Endodermal cell (in vitro differentiated cells): ENCODE measurements at places on chromosomes 12 and 14. TPM values are rescaled to one million over a fixed set of nuclear protein-coding genes. Genes with fewer than 3 reads are reported as not detected.
A peak's percentile ranks its signal among the peaks of the same experiment; 100 is the strongest.

DNA sequence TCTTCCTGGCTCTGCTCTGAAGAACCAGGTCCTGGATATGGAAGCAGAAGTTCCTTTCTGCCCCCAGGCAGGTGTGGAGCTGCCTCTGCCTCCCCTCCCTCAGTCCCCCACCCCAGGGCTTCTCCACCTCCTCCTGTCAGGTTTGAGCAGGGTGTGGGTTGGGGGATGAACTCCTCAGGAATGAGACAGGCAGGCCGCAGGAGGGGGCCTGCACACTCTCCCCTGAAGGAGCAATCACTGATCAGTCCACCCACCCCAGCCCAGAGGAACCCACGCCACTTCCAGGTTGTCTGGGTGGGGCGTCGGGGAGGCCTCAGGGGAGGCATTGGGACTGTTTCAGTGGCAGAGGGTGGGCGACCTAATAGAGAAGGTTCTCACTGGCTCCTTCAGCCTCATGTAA lies 26.6 kb downstream of the FAIM2 start:
- no peak overlapping the region for H3K27ac ChIP-seq
- H3K4me1 ChIP-seq, result peaks cover 7% of the 10 kb centered on the region
- H3K4me3 ChIP-seq, result no peak overlapping the region
- no peaks in the 10 kb centered on the region for H3K36me3 ChIP-seq

GRCh38 chr12:132649226-132649945 lies 30.8 kb downstream of the P2RX2 start:
- H3K27me3 ChIP-seq, result no peaks in the 10 kb centered on the region
- H3K27ac ChIP-seq, result no peak overlapping the region
- H3K4me3 ChIP-seq, result no peak overlapping the region
- H3K36me3 ChIP-seq, result peaks cover 85% of the 10 kb centered on the region
- no peaks in the 10 kb centered on the region for H3K4me1 ChIP-seq

- H3K27ac ChIP-seq, result no peak overlapping the region
- H3K4me3 ChIP-seq, result no peak overlapping the region
- no peaks in the 10 kb centered on the region for H3K27me3 ChIP-seq
- H3K36me3 ChIP-seq, result no peaks in the 10 kb centered on the region
- peaks cover 17% of the 10 kb centered on the region for H3K4me1 ChIP-seq
Measured at GRCh38 chr12:69168828-69169227, 70.5 kb upstream of the CPSF6 start.

DNA sequence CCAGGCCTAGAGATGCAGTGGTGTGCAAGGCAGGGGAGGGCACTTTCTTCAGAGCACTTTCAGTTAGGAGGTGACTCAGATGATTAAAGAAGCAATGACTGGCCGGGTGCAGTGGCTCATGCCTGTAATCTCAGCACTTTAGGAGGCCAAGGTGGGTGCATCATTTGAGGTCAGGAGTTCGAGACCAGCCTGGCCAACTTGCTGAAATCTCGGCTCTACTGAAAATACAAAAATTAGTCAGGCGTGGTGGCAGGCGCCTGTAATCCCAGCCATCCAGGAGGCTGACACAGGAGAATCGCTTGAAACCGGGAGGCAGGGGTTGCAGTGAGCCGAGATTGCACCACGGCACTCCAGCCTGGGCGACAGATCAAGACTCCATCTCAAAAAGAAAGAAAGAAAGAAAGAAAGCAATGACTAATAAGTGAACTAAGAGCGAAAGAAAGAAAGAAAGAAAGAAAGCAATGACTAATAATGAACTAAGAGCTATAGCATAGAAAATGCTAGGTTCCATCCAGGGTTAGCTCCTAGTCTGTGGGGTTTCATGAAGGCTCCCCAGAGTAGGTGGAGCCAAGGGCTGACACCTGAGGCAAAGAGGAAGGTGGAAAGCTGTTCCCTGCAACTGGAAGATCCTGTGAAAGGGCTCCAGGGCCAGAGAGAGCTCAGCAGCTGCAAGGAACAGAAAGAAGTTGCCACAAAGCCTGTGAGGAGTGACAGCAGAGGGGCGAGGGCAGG lies 334.5 kb downstream of the CACNA1C start:
- H3K4me1 ChIP-seq, result peaks cover 9% of the 10 kb centered on the region
- H3K4me3 ChIP-seq, result no peak overlapping the region

DNA sequence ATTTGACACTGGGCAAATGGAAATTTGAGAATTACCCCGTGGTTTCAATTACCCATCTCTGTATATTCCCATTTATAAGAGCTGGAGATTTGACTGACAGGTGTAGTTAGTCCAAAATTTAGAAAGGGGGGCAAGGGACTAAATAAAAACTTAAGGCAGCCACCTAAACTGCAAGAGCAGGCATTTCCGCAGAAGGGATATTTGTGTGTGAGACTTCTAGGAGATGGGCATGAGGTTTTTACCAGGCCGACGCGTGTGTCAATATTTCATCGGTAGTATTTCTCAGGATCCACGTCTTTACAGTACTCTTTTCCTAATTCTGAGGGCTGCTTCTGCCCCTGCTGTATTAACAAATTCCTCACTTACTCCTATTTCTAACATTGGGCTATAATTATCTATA lies 1.4 kb downstream of the FAR2 start:
- peaks cover 5% of the 10 kb centered on the region for H3K4me1 ChIP-seq
- peak overlapping the region; percentile 81 for H3K4me3 ChIP-seq
- no peak for DNase-seq

DNA sequence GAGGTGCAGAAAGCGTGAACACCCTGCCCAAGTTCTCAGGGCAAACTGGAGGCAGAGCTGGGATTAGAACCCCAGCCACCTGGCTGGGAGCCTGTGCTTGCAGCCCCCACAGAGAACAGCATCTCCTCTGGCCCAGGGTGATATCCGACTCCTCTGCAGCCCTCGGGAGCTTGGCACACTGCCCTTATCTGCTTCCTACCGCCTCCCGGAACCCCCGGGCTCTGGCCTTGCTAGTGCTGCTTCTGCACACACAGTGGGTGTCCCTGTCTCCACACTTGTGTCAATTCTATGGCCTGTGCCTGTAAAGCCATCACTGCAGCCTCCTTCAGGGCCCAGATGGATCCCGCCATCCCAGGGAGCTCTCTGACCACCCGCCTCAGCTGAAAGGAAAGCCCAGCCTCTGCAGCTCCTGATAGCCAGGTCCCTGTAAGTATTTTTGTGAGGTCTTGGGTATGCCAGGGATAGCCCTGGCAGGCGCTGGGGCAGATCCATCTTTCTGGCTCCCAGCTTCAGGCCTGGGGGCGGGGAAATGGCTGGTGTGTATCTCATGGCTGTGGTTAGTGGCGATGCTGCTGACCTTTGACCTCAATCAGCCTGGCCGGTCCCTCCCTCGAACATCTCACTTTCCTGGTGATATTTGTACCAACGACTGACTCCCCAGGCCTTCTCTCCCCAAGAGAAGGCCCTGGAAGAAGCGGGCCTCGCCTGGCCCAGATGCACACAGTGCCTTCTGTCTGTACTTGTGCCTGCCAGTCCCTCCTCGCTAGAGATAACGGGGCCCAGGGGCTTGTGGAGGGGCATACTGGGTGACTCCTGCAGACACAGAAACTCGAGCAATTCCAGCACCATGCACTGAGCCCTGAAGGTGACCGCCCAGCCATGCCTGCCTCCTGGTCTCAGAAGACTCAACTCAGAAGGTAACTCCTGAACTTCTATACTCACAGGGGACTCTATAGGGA lies 183.8 kb downstream of the CALM1 start:
- no peak overlapping the region for H3K4me3 ChIP-seq
- no peaks in the 10 kb centered on the region for H3K4me1 ChIP-seq
- H3K36me3 ChIP-seq, result peaks cover 5% of the 10 kb centered on the region

DNA sequence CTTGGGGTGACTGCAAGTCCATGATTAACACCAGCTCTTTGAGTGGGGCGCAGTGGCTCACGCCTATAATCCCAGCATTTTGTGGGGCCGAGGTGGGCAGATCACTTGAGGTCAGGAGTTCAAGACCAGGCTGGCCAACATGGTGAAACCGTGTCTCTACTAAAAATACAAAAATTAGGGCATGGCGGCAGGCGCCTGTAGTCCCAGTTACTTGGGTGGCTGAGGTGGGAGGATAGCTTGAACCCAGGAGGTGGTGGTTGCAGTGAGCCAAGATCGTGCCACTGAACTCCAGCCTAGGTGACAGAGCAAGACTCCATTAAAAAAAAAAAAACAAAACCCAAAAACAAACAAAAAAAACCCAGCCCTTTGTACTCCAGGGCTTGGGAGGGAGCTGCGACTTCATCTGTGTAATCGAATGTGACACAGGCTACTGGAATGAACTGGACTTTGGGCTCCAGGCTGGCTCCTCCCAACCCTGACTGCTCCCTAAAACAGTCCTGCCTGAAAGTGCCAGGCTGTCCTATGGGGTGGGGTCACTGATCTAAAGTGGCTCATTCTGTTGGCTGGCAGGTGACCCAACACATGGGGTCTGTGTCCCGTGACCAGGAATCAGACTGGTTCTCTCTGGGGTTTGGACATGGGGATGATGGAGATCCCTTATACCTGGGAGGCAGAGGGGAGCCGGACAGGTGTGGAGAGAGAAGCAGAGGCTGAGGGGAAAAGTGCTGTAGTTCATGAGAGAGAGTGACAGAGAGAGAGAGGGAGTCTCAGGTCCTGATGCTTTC lies 9.3 kb upstream of the C12orf43 start:
- H3K4me3 ChIP-seq, result peak overlapping the region; percentile 51
- peaks cover 6% of the 10 kb centered on the region for H3K4me1 ChIP-seq
- no peaks in the 10 kb centered on the region for H3K27me3 ChIP-seq
- DNase-seq, result no peak
- no peaks in the 10 kb centered on the region for H3K36me3 ChIP-seq

- H3K27ac ChIP-seq, result no peak overlapping the region
- H3K4me1 ChIP-seq, result no peaks in the 10 kb centered on the region
- H3K4me3 ChIP-seq, result no peak overlapping the region
- no peak for DNase-seq
- H3K27me3 ChIP-seq, result no peaks in the 10 kb centered on the region
Measured at GRCh38 chr14:31659278-31659677, 98.1 kb downstream of the NUBPL start.

DNA sequence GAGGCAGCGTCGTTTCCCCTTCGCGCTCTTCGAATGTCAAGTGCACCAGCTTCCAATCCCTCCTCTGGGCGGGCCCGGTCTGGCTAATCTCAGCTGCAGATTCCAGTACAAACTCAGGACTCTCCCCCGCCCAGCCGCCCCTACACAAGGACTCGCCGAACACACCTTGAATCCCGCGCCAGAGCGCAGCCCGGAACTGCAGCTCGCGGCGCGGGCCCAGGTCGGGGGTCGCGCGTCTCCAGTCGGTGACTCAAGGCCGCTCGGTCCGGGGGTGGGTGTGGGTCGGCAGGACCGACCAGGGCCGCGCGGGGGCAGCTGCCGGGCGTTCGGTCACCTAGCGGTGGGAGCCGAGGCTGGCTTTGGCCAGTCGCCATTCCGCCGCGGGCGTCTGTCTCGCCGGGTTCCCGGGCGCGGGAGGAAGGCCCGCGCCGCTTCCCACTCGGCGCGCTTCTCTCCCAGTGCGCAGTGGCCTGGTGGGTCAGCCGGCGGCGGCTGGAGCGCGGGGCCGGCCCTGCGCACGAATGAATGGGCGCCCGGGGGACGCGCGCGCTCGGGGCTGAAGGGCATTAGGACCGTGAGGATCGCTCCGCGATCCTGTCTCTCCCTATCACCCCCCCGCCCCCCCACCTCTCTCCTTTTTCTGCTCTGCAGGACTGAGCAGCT lies at the start of gene GALNT16:
Gene GALNT16, plus strand, starts transcription at position 632 of the 663 bp plus-strand sequence. CDS start 133 bp downstream, outside the sequence.
- peaks cover 25% of the 10 kb centered on the region for H3K27me3 ChIP-seq
- peak; percentile 87 for DNase-seq
- H3K27ac ChIP-seq, result peak within 1 kb of the TSS; percentile 80
- H3K4me1 ChIP-seq, result peaks cover 11% of the 10 kb centered on the region
- H3K36me3 ChIP-seq, result no peaks in the 10 kb centered on the region

- peaks cover 5% of the 10 kb centered on the region for H3K36me3 ChIP-seq
- H3K4me3 ChIP-seq, result no peak overlapping the region
- DNase-seq, result no peak
Measured at GRCh38 chr12:12210983-12211382, 55.9 kb downstream of the LRP6 start.

DNA sequence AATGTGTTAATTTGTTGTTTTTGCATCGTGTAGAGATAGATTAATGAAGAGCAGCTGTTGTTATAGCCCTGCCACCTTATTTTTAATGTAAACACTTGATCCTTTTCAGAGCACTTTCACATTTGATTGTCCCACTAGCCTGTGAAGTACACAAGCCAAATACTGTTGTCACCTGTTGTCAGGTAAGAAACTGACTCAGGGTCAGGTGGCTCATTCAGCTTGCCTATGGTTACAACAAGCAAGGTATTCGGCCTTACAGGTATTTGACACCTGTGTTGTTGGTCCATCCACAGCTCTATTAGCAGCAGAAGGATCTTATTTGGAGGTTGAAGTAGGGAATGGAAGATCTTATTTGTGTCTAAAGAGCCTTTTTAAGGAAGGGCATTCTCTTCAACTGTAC lies 108.9 kb downstream of the GPR135 start:
- DNase-seq, result peak; percentile 52
- no peak overlapping the region for H3K27ac ChIP-seq
- H3K4me3 ChIP-seq, result no peak overlapping the region
- peaks cover 88% of the 10 kb centered on the region for H3K36me3 ChIP-seq

DNA sequence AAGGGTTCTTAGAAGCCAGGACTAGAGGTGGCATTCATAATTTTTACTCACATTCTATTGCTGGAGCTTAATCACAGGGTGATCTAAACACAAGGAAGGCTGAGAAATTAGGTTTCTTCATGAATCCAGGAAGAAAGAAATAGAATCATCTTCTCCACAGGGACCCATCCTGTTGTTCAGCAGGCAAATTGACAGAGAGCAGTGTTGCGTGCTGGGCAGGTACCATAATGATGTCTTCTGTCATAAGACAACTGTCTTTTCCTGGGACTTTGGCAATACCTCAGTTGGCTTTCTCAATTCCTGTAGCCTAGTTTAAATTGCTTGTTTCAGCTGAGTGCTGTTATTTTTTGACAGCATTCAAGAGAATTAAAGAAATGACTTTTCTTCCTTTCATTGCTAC lies 468.0 kb upstream of the SYT1 start:
- no peaks in the 10 kb centered on the region for H3K27me3 ChIP-seq
- H3K36me3 ChIP-seq, result no peaks in the 10 kb centered on the region
- no peak overlapping the region for H3K27ac ChIP-seq
- H3K4me3 ChIP-seq, result no peak overlapping the region

DNA sequence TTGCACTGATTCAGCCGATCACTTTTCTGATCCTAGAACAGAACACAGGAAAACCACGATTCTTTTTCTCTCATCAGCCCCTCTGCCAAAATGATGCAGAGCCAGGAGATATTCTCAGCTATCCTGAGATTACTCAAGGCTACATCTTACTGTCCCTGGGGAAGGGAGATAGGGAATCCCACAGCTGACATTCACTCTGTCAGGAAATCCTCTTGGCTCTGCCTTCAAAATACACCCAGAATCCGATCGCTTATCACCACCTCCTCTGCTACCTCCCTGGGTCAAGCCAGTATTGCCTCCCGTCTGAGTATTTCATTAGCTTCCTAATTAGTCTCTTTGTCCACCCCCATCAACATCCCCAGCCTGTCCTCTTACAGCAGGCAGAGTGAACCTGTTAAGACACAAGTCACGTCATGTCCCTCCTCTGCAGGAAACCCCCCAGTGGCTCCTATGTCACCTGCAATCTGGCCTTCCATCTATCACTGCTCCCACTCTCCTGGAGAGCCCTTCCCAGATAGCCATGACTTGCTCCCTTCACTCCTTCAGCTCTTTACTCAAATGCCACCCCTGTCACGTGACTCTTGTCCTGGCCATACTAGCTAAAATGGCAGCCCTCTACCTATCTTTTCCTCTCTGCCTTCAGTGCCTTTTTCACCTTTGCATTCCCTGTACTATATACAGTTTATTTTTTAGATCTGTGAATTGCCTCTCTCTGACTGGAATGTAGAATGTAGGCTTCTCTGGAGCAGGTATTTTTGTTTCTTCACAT lies 70.3 kb downstream of the GALNT4 start:
- H3K27ac ChIP-seq, result peak overlapping the region; percentile 34
- peaks cover 14% of the 10 kb centered on the region for H3K4me1 ChIP-seq
- H3K4me3 ChIP-seq, result no peak overlapping the region
- H3K36me3 ChIP-seq, result no peaks in the 10 kb centered on the region

GPN3 gene
- 40.8 and 42.2 TPM in 2 replicates for total RNA-seq

HEBP1 gene
- 28.7 and 29.1 TPM in 2 replicates for total RNA-seq

ENDOU gene
- total RNA-seq, result not detected in 3 replicates

RNU6-7 gene
- not detected in 2 replicates for total RNA-seq

DEPDC4 gene
- total RNA-seq, result 4.1 and 4.8 TPM in 2 replicates

CLEC7A gene
- not detected in 2 replicates for total RNA-seq

ARF3 gene
- 193 to 240 TPM (median 237 TPM) in 3 replicates for total RNA-seq
